T-helper 2 cell (primary cell): ENCODE measurements at places on chromosomes 16 and 17.

GRCh38 chr17:8675306-8675705, 44.8 kb upstream of the MYH10 start:
- no peak for DNase-seq

DNA sequence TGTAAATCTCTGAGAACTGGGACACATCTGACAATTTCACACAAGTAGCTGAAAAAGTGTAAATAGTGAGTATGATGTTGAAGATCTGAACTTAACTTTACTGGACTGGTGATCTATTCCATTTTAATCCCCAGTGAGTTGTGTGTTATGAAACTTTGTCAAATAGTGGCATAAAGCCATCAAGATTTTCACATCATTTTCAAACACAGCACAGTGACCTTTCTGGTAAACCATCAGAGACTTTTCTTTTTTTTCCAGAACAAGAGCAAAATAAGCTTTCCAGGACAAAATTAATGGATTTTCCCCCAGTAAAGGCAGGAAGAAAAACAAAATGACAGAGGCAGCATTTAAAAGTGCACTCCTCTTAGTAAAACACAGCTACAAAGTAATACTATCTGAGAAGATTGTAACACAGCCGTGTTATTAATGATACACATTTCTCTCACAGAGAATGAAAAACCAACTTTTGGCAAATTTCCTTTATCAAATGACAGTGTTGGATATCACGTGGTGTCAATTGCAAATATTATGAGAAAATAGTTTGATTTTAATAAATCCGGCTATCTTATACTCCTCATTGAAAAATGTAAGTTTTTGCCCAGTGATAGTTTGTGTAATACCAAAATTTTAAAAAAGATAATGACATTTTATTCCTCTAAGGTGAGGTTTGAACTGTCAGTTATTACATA, 16.8 kb upstream of the COL1A1 start:
- DNase-seq: no peak

- no peak for DNase-seq
Measured at GRCh38 chr16:81798311-81799137, 19.4 kb downstream of the PLCG2 start.

DNA sequence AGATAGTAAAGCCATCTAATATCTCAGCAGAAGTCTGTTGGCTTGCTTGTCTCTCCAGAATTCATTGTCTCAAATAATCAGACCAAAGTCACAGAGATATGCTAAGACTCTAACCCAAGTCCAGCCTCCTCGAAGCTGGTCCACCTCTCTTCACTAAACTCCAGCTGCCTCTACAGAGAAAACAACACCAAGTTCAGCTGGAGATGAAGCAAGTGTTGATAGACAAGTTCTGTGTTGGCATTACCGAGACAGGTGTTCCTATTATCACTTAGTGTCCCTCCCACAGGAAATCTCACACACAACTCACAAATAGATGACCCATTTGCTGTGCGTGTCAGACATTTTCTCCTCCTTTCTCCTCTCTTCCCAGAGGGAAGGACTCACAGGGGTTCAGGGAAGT, 164.4 kb upstream of the ANKFN1 start:
- DNase-seq: no peak

GRCh38 chr17:49565948-49566491, 9.7 kb upstream of the NXPH3 start:
- DNase-seq: no peak

DNA sequence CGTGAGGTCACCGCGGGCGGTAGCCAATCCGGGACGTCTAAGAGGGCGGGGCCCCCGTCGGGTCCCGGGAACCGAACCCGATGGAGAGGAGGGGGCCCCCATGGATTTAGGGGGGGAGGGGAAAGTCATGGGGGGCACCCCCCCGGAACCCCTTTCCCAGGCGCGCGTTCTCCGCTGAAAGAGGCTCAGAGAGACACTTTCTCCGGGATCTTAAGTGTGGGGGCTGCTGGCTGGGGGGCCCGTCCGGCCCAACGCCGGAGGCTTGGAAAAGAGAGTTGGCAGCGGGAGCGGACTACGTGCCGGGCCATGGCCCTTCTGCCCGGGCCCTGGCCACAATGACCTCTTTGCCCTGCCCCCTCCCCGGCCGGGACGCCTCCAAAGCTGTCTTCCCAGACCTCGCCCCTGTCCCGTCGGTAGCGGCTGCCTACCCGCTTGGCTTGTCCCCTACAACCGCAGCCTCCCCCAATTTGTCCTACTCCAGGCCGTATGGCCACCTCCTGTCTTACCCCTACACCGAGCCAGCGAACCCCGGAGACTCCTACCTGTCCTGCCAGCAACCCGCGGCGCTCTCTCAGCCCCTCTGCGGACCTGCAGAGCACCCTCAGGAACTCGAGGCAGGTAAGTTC, at the start of gene DLX4:
Gene DLX4, plus strand, starts transcription at position 57 of the 626 bp plus-strand sequence. Its CDS starts 279 bp downstream, at position 336.
- no peak for DNase-seq

DNA sequence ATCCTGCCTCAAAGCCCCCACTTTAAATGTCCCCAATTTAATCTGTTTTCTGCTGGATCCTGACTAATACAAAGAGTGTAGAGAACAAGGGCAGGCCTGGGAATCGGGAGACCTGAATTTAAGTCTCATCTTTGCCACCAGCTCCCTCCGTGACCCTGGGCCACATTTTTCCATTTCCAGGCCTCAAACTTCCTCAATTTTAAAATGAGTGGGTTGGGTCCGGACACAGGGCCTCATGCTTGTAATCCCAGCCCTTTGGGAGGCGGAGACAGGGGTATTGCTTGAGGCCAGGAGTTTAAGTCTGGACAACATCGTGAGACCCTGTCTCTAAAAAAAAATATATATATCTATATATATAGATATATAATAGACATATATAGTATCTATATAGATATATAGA, 61.4 kb downstream of the SRL start:
- DNase-seq: no peak

- DNase-seq: no peak
Measured at GRCh38 chr16:77585379-77586251, 136.7 kb upstream of the NUDT7 start.

GRCh38 chr16:66442502-66443268, 15.6 kb downstream of the BEAN1 start:
- no peak for DNase-seq

DNA sequence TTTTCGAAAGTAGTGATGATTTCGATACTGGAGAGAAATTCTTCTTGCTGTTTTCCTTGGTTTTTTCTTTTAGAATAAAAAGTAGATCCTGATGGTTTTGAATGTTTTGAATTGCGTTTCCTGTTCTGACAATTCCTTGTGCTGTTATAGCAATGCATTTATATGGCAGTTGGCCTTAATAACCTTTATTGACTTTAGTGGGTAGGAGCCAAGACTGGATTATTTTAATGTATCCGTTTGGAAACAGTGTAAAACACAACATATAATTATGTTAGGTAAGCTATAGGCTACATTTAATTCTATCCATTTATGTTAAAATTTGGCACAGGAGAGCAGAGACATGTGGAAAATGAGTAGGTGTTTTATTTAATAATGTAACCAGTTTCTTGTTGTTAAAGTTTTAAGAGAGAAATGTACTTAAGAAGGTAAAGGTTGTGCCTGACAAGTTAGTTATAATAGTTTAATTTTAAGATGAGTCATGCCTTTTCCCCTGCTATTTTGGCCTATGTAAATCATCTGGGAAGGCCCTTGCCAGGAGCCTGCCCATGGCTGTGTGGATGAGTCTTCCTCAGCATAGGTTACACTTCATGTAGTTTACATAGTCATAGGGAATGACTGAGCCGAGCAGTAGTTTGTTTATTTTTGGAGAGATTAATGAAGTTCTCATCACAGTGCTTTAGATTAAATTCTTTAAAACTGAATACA, 189.9 kb downstream of the FTO start:
- no peak for DNase-seq

GRCh38 chr17:65051922-65052321, 4.6 kb downstream of the GNA13 start:
- DNase-seq: no peak

DNA sequence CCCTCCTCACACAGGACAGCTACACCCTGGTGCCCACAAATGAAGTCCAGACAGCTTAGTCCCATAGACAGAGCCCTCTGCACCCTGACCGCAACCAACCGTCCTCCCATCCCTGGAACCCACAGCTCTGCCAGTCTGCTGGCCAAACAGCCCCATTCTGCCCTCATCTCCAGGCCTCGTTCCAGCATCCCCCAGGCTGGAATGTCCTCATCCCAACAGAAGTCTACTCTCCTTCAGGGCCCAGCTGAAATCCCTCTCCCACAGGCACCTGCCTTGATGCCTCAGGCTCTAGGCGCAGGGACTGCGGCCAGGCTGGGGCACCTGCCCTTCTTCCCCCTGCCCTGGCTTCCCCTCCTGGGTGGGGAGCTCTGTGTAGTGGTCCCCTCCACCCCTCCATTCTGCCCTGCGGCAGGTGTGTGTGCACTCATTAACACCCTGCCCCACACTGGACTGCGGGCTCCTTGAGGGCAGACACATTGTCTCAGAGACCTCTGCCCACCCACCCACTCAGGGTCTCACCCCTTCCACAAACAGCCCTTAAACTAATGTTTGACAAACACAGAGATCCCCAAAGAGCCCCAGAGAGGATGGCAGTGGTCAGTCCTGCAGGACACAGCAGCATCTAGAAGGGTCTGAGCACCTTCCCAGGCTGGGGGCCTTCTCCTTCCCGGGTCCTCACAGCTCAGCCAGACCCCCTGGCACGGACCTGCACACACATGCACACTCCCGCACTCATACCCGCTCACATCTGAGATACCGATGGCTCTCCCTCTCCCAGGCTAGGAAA, 820 bp downstream of the GRIN2C start:
- no peak for DNase-seq

DNA sequence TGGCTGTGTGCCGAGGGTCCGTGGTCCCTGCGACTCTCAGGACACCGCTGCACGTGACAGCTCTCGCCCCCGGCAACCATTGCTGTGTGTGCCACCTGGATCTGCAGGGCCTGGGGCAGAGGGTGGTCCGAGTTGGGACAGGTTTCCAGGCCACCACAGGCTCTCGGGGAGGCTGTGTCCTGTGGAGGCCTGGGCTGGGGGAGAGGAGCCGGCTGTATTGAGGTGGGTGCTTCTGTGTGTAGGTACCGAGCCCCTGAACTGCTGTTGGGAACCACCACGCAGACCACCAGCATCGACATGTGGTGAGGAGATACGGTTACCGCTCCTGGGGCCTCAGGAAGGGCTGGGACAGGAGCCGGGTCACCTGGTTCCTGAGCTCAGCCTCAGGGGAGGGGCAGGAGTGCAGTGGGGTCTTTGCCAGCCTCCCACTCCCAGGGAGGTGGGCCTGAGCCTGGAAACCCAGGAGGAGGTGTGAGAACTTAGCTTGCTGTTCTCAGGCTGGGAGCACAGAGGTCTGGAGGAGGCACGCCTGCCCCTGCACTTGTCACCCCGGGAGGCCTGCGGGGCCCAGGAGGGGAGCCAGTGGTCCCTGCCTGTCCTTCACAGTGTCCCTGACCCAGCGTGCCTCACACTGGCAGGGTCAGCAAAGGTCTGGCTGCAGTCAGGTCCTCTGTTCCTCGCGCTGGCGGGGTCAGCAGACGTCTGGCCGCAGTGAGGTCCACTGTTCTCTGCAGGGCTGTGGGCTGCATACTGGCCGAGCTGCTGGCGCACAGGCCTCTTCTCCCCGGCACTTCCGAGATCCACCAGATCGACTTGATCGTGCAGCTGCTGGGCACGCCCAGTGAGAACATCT, 7.3 kb downstream of the SPATA2L start:
- no peak for DNase-seq

GRCh38 chr16:12300490-12300889, 324.0 kb downstream of the SNX29 start:
- DNase-seq: no peak

DNA sequence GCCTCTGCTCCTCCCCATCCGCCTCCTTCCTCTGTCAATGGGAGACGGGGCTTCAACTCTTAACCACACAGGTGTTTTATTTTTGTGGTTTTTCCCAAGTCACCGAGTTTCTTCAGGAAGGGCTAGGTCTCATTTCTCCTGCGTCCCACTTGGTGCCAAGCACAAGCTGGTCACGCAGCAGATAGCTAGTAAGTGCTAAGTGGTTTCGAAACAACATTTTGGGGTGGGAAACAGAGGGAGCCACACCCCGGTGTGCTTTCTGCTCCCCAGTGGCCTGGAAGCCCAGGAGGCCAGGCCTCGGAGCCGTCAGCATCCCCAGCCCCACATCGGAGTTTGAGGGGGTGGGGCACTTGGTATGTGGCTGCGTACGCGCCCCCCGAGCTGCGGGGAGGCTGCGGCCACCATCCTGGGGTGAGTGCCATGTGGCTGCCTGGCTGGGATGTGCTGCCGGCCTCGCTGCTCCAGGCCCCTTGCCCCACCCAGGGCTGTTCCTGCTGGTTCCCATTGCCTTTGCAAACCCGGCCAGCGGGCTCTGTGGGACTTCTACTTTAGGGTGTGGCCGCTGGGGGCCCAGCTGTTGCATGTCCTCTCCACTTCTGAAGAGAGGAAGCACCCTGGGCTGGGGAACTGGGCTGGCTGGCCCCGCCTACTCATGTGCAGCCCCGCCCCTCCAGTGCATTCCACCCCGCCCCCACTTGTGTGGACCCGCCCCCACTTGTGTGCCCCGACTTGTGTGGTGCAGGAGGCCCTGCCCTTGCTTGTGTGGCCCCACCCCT, 55.6 kb downstream of the BAIAP2 start:
- no peak for DNase-seq

DNA sequence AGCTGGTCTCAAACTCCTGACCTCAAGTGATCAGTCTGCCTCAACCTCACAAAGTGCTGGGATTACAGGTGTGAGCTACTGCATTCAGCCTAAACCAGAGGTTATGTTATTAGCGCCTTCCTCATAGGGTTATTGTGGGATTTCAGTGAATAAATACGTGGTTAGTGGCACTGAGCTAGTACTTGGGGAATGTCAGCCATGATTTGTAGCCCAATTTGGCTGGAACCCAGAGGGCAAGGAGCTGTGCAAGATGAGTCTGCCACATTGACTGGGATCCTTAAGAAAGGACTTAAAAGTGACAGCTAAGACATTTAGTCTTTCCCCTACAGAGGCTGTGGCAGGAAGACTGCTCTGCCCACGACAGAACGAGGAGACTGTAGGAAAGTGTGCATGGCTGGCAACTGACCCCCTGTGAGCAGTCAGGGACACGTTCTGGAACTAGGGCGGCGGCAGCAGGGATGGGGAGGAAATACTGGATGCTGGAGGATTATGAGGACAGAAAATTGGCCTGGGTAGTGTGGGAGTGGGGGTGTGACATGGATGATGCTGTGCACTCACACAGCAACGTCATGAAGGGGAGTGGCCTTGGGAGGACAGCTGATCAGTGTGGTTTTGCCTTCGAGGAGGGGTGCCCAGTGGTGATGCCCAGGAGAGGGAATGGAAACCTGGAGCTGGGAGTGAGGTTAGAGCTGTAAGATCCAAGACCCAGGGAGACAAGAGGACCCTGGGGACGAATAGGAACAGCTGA, 14.6 kb downstream of the ATP5PD start:
- DNase-seq: peak; percentile 69

DNA sequence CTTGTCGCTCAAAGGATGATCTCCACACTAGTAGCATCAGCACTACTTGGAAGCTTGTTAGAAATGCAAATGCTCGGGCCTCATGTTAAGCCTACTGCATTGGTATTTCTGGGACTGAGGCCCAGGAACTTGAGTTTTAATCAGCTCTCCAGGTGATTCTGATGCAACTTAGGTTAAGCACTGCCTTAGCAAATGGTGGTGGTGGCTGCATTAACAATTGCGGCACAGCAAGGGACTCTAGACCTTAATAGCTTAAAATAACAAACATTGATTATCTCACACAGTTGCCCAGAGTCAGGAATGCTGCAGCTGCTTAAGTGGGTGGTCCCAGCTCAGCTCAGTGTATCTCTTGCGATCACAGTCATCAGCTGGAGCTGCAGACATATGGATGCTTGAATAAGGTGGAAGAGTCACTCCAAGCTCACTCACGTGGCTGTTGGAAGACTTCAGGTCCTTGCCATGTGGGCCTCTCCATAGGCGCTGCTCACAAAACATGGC, 25.8 kb downstream of the HS3ST3A1 start:
- DNase-seq: no peak

GRCh38 chr16:12429756-12430155, 373.9 kb downstream of the CPPED1 start:
- DNase-seq: no peak
